ENCODE measurements at places on chromosomes 16 and 17.

DNA sequence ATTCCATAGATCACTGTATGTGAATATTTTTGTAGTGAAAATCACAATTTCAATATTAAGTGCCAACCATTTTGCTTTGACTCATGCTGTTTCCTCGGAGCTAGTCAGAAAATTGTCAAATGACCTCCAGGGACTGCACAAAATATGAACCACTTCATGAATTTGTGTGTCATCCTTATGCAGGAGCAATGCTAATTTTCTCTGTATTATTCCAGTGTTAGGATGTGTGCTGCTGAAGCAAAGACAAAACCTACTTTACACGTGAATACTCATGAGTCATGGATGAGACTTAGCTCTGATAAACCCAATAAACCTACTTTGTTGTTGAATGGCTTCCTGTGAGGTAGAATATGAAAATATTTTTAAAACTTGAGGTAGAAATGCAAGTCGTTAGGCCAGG is 65.2 kb downstream of the SHCBP1 start:
- DNase-seq = no peak

- DNase-seq = no peak
Observed at GRCh38 chr17:79993390-79994227, 42.1 kb downstream of the TBC1D16 start.

DNA sequence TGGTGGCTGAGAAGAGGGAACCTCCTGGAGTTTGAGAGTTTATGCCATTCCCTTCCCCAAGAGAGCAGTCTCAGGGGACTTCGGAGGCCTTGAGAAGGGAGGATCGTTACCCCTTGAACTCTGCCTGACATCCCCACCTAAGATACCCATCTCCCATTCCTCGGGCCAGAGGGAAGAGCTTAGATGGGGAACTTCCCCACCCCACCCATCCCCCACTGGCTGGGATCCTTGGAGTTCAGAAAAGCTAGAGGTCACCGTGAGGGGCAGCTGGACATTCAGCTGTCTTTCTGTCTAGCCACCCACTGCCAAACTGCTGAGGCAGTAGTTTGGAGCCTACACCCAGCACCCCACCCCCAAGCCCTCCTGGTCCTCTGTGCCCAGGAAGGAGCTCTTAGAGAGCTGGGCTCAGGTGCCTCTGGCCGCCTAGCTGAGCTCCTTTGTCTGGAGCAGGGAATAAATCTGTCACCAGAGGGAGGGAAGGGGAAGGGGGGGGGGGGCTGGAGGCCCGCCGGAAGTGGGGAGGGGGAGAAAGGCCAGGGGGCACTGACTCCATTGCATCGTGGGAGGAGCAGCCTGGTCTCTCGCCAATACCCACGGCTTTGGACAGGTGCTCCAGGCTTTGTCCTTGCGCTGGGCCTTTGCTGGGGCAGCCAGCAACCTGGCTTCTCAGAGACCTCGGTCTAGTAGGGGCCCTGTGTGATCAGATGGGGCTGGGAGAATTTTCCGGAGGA is 1.0 kb downstream of the HSD11B2 start:
- peak; percentile 59 for DNase-seq

- DNase-seq = no peak
Observed at GRCh38 chr17:82320140-82320840, 2.9 kb upstream of the CD7 start.

DNA sequence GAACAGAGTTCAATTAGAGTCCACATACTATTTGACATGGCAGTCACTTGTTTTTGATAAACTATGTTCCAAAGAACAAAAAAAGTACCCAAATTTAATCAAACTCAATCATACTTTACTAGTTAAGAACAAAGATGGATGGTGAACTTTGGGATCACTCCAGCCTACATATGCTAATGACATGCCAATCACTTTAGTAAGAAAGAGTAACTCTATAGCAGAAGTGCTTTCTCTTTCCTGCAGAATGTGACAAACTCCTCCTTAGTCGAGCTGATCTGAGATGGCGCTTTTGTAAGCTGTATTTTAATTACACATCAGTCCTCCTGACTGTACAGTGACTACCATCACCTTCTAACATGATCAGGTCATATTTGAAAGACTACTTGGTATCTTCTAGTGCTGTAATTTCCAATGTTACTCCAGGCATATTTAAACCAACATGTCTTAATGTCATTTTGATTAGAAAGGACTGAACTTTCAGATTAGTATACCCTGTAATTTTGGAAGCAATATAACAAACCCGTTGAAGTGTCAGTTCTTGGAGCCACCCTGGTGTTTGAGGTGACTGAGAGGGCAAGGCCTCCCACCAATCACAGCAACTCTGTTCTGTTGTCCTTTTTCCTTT is 4.1 kb downstream of the NETO2 start:
- DNase-seq = no peak

GRCh38 chr16:46747777-46748651 is at the start of gene MYLK3:
MYLK3 (minus strand) TSS chr16:46748344; CDS start chr16:46748193, 151 bp downstream.
- no peak for DNase-seq

GRCh38 chr16:30112197-30113030 is 923 bp downstream of the GDPD3 start:
- DNase-seq = no peak

GRCh38 chr16:68529608-68529930 is 9.5 kb upstream of the ZFP90 start:
- no peak for DNase-seq

DNA sequence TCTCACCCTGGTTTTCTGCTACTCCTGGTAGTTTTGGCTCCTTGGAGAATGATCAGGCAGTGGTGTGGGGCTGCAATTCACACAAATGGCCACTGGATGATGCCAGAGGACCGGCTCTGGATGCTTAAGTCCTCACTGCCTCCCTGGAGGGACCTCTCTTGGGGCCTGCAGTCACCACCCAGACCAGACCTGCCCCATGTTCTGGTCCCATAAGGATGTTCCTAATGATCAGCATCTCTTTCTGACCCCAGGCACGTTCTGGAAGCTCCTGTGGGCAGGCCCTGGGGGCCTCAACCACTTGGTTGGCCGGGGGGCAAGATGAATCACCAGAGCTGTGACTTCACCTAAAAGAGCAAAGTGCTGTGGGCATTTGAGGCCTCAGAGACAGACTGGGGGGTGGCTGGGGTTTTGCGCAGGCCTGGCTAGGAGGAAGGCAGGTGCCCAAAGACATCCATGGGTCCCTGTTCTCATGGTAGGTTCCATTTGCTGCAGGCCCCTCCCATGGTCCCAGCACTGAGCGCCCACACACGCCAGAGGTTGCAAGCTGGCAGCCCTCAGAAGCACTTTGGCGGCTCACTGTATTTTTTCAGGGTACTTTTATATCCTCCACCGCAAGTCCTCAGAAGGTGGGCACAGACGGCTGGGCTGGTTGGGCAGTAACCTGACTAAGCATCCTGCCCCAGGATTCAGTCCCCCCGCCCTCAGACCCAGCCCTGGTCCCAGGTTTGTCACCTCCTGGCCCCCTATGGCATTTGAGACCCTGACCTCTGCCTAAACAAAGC is 53.2 kb downstream of the NT5M start:
- peak; percentile 92 for DNase-seq

DNA sequence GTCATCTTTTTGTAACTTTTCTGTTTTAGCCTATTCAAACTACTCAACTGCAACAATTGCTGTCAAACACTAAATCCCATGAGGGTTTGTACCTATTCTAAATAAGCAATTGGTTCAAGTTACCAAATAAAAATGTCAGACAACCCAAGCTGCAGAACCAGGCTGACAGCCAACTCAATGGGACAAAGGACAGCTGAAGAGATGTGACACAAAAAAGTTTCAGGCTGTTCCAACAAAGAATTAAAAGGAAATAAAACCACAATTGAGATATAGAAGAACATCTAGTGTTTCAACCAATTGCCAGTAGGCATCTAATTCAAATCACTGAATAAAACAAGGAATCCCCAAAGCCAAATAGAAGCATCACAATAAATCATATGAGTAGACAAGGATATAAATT is 49.3 kb downstream of the GRB7 start:
- no peak for DNase-seq

DNA sequence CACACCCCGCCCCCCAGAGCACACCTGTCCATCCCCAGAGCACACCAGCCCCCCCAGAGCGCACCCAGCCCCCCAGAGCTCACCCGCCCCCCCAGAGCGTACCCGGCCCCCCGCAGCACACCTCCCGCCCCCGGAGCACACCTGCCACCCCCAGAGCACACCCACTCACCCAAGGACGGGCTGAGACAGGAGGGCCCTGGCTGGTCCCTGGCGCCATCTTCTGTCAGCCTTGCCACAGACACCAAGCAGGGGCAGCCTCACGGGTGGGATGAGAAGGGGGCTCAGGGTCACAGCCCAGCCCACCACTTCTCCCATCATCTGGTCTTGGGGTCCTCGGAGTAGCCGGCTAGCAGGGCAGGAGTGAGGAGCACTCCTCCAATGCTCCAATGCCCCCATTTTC is 31.8 kb downstream of the PIEZO1 start:
- no peak for DNase-seq

- DNase-seq = no peak
Observed at GRCh38 chr16:89033796-89034572, 57.0 kb upstream of the CBFA2T3 start.

GRCh38 chr16:12084436-12084835 is 107.9 kb downstream of the SNX29 start:
- DNase-seq = no peak

DNA sequence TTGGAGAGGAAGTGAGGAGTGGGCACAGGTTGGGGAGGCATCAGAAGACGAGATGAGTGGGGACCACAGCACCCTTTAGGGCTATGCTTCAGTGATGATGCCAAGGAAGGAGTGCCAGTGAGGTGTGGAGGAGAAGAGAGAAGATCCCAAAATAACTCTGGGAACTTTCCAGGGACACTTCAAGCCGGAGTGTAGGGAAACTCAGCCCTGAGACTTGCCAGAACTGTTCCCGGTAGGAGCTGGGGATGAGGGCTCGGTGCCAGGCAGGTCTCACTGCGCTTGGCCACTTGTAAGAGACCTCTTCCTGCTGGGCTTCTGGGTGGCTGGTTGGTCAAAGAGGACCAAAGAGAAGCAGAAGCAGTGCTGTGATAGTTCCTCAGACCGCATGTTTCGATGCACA is 63.6 kb downstream of the SHISA6 start:
- no peak for DNase-seq

DNA sequence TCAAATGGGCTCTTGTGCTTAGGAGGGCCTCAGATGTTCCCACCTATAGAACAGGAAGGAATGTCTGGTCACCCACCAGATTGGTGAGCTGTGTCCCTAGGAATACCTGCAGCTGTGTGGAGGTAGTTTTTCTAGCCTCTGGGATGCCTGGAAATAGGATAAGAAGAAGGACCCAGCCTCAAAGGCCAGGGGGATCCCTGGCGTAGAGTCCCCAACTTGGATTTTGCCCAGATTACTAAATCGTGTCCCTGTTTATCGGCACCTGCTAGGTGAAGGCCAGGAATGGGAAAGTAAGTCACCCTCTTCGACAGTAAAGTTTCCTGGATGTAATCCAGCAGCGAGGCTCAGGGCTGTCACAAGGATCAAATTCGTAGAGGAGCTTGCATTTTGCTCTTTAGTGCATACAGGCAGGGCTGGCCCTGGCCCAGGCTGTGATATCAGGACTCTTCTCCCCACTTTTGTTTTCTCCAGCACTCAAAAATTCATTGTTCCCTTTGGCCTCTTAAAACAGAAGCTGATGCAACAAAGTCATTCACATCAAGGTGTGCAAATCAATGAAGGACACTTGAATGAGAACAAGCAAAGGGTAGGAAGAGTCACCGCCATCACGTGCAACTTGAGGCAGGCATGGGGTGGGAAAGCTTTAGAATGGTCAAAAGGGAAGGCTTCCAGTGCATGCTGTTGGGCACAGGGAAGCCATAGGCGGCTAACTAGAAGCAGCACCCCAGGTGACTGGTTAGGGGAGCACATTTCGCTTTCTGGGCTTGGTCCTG is 7.5 kb downstream of the SLC13A2 start:
- no peak for DNase-seq

- DNase-seq = no peak
Observed at GRCh38 chr16:30965436-30965835, 7.9 kb downstream of the SETD1A start.

DNA sequence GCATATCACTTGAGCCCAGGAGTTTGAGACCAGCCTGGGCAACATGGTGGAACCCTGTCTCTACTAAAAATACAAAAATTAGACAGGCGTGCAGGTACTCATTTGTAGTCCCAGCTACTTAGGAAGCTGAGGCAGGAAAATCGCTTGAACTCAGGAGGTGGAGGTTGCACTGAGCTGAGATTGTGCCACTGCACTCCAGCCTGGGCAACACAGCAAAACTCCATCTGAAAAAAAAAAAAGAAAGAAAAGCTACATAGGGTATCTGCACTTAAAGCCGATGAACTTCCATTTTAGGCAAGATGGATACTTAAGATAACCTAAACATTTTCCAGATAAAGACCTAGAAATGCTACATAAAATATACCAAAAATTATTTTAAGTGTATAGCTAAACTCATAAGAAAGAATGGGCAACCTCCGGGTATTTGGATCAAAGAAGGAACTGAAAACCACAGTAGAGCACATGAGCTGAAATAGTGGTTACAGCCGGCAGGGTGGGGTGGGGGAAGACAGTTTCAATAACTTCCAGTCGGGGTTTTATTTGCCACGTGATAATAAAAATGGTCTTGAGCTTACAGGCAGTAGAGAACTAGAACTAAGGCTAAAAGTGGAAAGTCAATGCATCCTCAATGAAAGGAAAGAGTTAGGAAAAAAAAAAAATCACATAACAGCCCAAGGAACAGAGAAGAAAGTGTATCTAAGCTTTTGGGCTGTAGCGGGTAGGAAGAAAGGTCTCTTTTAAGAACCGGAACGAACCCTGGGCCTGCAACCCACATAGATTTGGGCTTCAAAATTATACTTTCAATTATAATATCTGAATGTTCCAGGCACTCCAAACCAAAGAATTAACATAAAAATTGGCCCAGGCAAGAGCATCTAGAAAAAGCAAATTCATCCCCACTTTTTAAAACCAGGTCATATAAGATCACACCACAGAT is 53.1 kb downstream of the CFDP1 start:
- DNase-seq = no peak

DNA sequence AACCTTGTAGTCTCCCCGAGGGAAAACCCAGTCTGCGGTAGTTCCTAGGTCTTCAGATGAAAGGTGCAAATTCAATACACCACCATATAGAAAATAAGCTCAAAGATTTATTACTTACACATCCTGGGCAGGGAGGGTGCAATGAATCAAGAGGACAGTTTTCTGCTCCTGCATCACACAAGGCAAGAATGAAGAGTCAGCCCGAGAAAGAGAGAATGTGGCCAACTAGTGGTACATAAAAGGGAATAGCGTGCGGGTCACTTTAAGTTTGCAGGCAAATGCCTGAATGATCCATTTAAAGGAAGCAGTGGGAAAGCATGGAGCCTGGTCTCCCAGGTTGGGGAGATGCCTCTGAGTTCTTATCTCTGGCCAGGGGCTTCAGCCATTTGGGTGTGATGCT is 403.4 kb downstream of the GRIN2A start:
- no peak for DNase-seq

- no peak for DNase-seq
Observed at GRCh38 chr16:54446639-54447038, 160.1 kb upstream of the IRX3 start.

GRCh38 chr16:51542981-51543815 is 392.1 kb upstream of the SALL1 start:
- no peak for DNase-seq
